Left kidney (tissue), 8 donors: ENCODE measurements at places on chromosomes 16 and 17.

- no peak for DNase-seq
These were observed at the start of gene TM4SF5 for GRCh38 chr17:4771519-4772234. Gene TM4SF5, plus strand, starts transcription at chr17:4771886. Its CDS starts 37 bp downstream, at chr17:4771923.

GRCh38 chr17:76307966-76308338 lies at the start of gene QRICH2:
Gene QRICH2, minus strand, starts transcription at chr17:76308276. Its CDS starts 278 bp downstream, at chr17:76307998.
- DNase-seq: no peak

- no peak for DNase-seq
These were observed 2.3 kb upstream of the ANKRD40 start for GRCh38 chr17:50710025-50710424.

DNA sequence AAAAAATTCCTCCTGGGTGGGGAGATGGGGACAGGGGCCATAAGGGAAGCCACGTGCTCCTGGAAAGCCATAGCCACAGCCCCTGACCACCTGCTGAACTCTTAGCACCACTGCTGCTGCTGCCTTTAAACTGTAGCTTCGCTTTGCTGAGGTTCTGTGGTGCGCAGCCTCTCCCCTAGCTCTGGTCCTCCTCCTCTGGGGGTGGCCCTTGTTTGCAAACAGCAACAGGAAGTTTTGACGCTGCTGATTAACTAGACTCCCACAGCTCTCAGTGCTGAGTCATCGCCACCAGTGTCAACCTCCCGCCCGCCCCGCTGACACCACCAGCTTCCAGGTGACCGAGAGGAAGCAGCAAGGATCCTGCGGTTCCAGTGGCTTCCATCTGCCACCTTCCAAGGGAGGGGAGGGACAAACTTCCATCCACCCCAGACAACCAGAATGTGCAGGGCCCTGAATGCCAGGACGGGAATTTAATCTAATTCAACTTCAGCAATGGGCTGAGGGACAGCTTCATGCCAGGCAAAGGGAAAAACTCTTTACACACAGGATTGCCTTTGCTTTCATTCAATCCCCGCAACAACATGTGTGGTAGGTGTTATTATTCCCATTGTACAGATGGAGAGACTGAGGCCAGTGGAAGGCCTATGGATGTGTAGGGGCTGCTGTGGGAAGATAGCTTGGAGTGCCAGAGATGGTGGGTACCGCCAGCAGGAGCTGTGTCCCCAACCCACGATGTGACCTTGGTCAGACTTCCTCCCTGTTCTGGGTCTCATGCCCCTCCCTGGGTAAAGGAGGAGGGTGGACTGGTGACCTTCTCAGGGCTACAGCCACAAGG lies 8.1 kb upstream of the KIFC3 start:
- no peak for DNase-seq

GRCh38 chr17:79115487-79115886 lies 40.9 kb downstream of the ENGASE start:
- DNase-seq: no peak

GRCh38 chr16:12336141-12336540 lies 359.6 kb downstream of the SNX29 start:
- no peak for DNase-seq

- no peak for DNase-seq
These were observed 93.8 kb downstream of the USP31 start for GRCh38 chr16:23055481-23055880.

DNA sequence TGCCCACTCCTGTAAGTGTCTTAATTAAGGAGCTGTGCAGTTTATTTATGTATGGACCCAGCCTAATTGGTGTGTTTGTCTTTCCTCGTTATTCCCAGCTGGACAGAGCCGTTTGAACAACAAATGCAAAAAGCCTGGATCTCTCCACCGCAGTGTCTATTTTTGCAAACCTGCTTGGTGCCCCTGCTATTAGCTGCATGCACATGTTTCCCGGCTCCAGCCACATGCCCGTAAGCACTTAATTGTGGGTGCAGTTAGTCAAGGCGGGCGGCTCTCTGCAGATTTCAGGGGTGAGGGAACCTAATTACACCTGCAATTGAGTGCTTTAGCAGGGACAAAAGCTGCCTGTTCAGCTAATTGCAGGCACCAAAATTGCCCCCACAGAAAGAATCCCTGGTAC lies 74.0 kb upstream of the GSE1 start:
- DNase-seq: no peak

DNA sequence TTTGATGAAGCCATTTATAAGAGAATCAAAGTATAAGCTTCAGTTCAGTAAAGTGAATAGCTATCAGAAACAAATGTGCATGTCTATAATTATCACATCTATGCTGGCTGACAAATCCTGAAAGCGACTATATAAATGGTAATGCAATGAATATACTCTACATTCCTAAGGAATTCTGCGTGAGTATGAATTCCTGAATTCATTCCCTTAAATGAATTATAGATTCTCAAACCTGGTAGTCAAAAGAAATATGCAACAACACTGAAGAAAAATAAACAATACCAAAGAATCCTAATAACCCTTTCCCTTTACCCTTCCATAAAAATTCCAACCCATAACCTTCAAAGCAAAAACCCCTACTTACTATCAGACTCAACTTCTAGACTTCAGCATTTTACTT lies 416.6 kb upstream of the PMFBP1 start:
- no peak for DNase-seq

- DNase-seq: no peak
These were observed 30.7 kb downstream of the NPTX1 start for GRCh38 chr17:80445726-80446110.

DNA sequence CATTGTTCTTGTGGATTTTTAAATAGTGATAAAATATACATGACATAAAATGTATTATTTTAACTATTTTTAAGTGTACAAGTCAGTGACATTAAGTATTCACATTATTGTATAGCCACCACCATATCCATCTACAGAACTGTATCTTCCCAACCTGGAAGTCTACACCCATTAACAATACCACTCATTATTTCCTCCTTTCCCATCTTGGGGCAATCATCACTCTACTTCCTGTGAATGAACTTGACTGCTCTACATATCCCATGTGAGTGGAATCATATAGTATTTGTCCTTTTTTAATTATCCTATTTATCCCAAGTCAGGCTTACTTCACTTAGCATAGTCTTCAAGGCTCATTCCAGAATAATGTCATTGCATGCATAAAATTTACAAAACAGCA lies 40.7 kb upstream of the MMP2 start:
- DNase-seq: no peak

- peak; percentile 68 for DNase-seq
These were observed 26.8 kb downstream of the MPP2 start for GRCh38 chr17:43880420-43880991.

DNA sequence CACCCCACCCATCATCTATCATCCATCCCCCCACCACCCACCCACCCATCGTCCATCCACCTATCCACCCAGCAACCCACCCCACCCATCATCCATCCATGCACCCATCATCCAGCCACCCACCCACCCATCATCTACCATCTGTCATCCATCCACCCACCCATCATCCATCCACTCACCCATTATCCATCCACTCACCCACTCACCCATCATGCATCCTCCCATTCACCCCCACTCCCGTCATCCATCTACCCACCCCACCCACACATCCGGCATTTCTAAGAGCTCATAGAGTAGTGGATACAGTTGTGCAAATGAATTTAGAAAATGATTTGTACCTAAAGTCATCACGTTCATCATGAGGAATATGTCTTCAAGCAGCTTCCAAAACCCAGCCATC lies 405.1 kb downstream of the SNX29 start:
- DNase-seq: no peak

- DNase-seq: no peak
These were observed 2.4 kb downstream of the NAGLU start for GRCh38 chr17:42538482-42538881.

DNA sequence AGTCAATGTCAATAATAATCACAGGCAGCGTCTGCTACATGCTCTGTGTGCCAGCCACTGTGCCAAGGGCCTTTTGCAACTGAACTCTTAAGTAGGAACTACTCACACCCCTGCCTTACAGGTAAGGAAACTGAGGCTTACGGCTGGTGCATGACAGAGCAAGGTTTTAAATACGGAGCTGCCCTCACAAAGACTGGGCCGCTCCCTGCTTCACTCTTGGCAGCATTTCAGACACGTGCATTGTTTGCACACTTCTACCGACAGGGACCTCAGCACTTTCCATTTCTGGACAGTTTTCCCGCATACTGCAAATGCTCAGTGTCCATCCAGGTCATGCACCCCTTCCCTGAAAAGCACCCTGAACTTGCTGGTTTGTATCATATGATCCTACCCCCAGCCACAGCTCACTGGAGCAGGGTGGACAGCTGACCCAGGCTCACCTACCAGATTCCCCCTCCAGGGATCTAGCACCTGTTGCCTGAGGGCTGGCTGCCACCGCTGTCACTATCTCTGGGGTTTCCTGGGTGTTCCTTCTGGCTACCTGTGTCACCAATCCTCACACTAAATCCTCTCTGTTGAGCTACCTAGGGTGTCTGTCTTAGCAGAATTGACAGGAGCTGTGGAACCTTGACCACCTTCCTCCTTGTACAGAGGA lies 142.9 kb downstream of the C16orf78 start:
- DNase-seq: no peak

DNA sequence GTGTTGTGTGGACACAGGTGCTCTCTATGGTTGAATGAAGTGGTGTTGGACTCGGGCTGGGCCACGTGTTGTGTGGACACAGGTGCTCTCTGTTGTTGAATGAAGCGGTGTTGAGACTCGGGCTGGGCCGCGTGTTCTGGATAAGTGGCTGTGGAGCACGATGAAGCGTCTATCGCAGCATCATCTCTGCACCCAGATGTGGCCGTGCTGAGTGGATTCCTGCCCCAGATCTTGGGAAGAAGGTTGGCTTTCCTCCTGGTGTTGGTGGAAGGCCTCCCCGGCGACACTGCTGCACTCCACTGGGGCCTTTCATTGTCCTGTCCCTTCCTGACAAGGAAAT lies 69.1 kb downstream of the RPTOR start:
- DNase-seq: no peak

GRCh38 chr16:25189305-25189704 lies 27.4 kb upstream of the AQP8 start:
- no peak for DNase-seq

- no peak for DNase-seq
These were observed 40.4 kb downstream of the NXPH3 start for GRCh38 chr17:49616086-49616485.

GRCh38 chr17:82048571-82048971 lies 3.0 kb downstream of the RFNG start:
- DNase-seq: no peak

- DNase-seq: no peak
These were observed at the start of gene EVPLL for GRCh38 chr17:18377437-18378204. Gene EVPLL, plus strand, starts transcription at chr17:18377778. Its CDS starts 3,160 bp downstream, at chr17:18380938.

DNA sequence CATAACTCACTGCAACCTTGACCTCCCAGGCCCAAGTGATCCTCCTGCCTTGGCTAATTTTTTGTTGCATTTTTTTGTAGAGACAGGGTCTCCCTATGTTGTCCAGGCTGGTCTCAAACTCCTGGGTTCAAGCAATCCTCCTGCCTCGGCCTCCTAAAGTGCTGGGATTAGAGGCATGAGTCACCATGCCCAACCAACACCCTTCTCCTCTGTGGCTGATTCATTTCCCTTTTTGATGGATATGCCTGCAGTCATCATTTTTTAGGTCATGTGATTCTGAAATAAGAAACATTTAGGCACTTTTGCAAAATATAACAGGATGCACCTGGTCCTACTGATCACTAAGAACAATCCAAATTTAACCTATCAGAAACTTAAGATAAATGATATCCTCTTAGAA lies 44.0 kb upstream of the YPEL2 start:
- DNase-seq: no peak

GRCh38 chr16:89556750-89557689 lies 3.5 kb upstream of the RPL13 start:
- DNase-seq: no peak

- DNase-seq: no peak
These were observed 5.4 kb downstream of the CLUH start for GRCh38 chr17:2705888-2706795.

DNA sequence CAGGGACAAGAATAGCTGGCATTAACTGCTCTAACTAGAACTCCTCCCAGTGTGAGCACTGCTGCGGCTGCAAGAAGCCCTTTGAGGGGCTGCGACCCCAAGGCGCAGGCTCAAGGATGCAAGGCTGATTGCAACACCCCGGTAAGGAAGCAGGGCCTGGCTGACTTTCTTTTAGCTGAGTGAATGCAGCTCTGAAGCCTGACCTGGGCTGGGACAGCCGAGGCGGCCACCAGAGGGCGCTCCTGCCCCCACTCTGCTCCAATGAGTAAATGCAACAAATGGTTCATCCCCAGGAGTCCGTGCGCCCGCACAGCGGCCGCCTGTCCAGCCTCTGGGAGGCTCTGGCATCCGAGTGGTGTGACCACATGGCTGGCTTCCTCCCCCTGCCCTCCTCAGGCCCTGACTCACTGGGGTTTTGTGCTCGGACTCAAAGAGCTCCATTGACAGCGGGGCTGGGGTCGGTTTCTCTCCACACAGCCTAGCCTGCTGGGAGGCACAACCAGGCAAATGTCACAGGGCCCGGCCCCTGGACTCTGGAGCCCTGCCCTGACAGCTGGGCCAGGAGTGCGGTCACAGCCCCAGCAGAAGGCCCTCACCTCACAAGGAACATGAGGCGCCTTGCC lies at the start of gene SMIM5:
Gene SMIM5, plus strand, starts transcription at position 572 of the 623 bp plus-strand sequence. CDS start 6,768 bp downstream, outside the sequence.
- peak; percentile 72 for DNase-seq

DNA sequence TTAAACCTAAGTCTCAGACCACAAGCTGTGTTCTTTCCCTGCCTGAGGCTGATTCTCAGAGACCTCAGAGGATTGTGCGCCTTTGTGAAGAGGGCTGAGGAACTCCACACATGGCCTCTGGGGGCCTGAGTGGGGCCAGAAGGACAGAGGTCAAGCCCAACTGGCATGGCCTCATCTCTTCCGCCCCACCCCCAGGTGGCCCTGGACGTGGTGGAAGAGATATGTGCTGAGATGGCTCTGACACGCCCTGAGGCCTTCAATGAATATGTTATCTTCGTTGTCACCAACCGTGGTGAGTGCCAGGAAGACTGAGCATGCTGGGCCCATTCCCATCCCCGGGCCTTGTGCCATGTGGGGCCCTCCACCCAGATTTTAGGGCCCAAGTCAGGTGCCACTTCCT lies 20.1 kb upstream of the ALKBH5 start:
- DNase-seq: no peak

DNA sequence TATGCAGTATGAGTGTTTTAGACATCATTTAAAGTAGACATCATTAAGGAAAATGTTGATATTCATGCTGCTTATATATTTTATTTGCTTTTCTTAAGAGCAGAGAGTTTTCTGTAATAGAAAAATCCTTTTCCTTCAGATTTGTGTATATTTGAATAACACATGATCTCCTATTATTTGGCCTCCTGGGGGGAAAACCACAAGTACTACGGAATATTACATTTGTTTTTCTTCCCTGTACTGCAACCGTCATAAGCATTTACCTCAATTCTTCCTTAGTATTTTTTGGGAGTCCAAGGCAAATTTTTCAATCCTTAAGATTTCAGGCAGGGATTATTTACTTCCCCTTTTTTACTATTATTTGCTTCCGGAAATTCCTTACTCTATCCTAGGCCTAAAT lies 6.0 kb downstream of the RSPRY1 start:
- DNase-seq: no peak

DNA sequence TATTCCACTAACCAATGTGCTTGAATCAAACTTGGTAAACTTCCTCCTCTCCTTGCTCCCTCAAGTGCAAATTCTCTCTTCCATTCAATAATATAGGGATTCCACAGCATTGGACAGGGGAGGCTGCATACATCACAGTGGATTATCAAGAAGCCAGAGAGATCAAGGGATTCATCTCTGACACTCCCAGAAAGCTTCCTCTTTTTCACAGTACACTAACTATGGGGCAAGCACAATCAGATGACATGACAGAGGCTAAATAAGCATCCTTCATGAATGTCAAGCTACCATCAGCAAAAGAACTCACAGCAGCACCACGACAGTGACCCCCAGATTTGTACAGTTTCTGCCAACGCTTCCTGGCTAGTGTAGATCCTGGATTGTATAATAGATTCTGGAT lies 178.4 kb upstream of the C17orf78 start:
- no peak for DNase-seq
